ENCODE measurements at places on chromosomes 11 and 22. TPM values are rescaled to one million over a fixed set of nuclear protein-coding genes. Genes with fewer than 3 reads are reported as not detected.
A peak's percentile ranks its signal among the peaks of the same experiment; 100 is the strongest.

DNA sequence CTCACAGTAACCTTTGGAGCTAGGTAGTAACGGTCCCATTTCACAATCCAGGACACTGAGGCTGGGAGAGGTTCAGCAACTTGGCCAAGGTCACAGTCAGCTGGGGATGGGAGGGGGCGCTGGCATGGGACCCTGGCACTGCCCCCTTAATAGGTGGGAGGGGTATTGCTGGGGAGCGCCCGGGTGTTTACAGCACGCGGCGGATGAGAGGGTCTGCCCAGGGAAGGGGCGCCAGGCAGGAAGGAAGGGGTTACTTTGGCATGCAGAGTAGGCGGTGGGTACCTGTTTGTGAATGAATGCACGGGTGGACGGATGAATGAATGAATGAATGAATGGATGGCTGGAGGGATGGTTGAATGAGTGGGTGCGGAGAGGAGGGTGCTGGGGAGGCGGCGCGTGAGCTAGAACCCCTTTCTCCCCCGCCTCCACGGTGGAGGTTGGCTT, 628 bp upstream of the FLRT1 start:
- DNase-seq, result no peak

The TMEM151A gene
- total RNA-seq, result 1.6 TPM

- DNase-seq, result no peak
Measured at GRCh38 chr11:121793291-121793690, 322.7 kb downstream of the BLID start.

DNA sequence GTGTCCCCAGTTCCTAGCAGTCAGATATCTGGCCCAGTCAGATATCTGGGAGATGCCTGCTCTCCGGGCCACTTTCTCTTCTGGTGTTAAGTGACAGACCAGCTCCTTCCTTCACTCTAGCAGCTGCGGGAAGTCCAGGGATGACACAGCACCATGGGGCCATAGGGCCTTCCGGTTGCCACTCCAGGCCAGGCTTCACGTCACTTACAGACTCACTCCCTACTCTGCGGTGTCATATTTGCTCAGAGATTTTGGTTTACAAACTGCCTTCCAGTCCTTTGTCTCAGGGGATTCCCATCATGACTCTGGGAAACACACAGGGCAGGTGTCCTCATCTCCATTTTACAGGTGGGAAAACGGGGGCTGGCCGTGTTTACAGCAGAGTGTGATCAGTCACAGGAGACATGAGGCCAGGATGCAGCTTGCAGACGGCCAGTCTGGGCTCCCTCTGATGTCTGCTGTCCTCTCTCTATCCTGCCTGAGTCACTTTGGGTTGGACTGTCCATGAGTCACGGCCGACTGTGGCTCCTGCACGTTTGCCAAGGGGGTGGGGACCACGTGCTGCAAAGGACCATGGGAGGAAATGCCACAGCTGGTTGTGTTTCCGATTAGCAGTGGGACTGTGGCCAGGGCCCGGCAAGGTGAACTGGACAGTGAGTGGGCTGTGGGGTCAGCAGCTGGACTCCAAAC, 8.2 kb upstream of the TBC1D22A start:
- DNase-seq, result peak; percentile 96

The PES1 gene
- 45.5 TPM for total RNA-seq

The DESI1 gene
- 11.2 TPM for total RNA-seq

The NXPE1 gene
- total RNA-seq, result not detected
